ENCODE measurements at places on chromosomes 4 and X.

DNA sequence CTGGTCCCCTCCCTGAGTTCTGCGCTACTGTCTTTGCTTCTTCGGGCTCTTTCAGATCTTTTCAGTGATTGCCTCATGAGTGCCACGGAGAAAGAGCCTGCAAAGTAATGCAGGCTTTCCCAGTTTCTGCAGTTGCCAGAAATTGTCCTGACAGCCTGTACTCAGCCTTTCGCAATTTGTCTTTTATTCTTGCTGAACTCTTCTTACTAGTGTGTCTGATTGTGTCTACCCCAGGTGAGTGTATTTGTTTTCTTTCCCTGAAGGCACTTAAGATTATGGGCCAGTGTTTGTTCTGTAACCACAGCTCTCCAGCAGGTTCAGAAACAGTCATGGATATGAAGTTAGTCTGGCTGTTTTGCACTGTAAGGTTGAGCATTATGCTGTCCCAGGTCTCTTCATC lies 47.1 kb downstream of the FAM193A start:
- DNase-seq: no peak

GRCh38 chr4:3248811-3249661 lies at the start of gene MSANTD1:
Gene MSANTD1 (plus strand): TSS chr4:3249159. CDS start chr4:3249223, 64 bp downstream.
- DNase-seq: peak; percentile 37

- no peak for DNase-seq
Measured at GRCh38 chr4:56937262-56937661, 29.6 kb downstream of the REST start.

DNA sequence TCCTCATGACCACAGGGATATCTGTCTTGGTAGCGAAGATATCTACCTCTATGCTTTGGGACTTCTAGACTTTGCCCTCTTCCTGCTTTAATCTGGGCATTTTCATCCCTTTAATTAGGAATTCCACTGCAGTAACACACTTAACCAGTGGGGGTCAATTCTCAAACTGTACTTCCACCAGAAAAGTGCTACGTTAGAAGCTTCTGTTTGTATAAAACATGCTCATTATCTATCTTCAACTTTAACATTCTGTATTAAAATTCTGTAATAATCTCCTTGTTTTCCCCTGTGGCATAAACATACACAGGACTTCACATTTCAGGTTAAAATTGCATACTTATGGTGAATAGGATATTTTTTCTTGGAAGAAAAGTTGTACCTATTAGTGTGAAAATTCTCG lies 105.6 kb downstream of the AMMECR1 start:
- no peak for DNase-seq

GRCh38 chr4:145230726-145231125 lies 50.3 kb upstream of the OTUD4 start:
- DNase-seq: no peak

DNA sequence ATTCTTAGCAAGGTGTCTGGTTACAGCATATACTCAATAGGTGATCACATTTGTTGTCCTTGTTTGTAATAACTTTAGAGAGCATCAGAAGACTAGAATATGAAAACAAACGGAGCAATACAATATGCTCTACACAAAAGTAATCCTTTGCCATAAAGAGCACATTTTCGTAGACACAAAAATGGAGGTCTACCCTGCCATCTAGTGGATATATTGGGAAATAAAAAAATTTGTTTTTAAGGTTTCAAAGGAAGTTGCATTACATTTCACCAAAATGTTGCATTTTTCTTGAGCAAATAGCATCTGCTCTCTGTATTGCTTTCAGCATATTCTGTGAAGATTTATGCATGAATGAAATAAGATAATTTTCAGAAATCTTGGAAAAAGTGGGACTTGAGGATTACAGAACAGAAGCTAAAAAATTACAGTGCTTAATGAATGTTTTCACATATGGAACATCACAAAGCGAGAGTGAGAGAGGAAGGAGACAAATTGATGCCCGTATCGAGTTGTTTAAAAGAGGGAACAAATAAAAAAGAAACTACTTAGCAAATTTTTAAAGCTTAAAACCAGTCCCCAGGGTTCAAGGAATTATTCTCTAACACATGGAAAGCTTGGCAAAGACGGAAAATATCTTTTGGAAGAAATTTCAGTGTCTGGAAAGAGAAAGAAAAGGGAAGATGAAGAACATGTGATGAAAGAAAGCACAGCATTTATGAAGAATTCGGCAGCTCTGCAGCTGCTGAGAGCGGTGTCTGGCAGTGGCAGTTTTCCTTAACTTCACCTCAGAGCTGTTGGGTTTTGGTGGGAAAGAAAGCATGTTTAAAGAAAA lies 390.1 kb downstream of the ANKRD50 start:
- no peak for DNase-seq

- DNase-seq: no peak
Measured at GRCh38 chrX:87299563-87300160, 217.9 kb upstream of the KLHL4 start.

- DNase-seq: peak; percentile 3
Measured at GRCh38 chr4:11720292-11720691, 291.6 kb upstream of the HS3ST1 start.

DNA sequence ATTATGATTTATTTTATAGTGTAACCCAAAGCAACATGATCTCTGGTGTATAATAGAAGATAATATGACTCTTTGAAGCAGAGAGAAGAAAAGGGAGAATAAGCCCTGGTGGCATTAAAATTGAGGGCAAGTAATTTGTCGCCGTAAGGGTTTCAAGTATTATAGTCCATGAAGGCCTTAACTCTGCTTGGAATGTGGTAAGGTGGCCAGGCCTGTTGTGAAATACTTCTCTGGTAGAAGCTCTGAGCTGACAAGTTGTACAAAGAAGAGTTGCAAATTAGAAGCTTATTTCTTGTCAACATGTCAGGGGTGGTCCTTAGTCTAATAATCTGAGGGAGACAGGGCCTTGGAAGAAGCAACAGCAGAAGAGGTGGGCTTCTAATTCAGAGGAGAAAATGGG lies 151.7 kb upstream of the HHIP start:
- no peak for DNase-seq

- no peak for DNase-seq
Measured at GRCh38 chr4:38092701-38093100, 132.5 kb downstream of the PTTG2 start.

GRCh38 chrX:118383120-118383519 lies 37.2 kb downstream of the WDR44 start:
- DNase-seq: no peak

DNA sequence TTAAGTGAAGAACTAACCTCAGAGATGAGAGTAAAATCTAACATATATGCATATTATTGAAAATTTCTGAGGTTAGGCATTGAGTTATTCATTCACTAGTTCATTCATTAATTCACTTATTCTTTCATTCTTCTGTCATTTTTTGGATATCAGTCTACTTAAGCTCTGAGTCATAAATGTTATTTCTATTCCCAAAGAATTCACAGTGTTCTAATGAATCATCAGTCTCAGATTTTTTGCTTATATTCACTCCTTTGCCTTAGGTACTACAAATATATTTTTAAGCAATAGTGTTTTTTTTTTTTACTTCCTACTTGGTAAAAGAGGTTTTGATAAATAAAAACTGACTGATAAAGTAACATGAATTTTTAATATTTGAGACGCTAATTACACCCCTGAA lies 95.2 kb upstream of the DKK2 start:
- no peak for DNase-seq

- no peak for DNase-seq
Measured at GRCh38 chr4:25457053-25457715, 80.1 kb downstream of the ANAPC4 start.

- DNase-seq: peak; percentile 15
Measured at GRCh38 chr4:96786306-96786705, 946.4 kb downstream of the PDHA2 start.

DNA sequence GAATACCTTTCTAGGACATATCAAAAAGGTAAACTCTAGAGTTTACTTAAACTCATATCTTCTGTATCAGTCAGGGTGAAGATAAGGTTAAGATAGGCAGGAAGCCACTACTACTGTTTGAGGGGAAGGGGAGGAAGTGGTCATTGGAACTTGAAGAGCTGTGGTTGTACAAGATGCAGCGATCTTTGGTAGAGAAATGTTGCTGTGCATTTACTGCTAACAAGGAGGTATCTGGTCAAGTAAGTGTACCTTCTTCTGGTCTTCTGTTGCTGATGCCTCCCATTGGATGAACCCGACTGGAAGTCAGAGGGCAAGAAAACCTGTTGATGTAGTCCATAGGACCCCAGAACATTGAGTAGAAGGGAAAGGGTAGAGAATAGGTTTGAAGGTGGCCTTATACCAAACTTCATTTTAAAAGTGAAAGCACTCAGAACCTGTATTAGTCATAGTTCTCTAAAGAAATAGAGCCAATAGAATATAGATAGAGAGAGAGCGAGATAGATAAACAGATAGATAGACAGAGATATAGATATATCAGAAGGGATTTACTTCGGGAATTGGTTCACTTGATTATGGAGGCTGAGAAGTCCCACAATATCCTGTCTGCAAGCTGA lies 47.9 kb upstream of the TSPAN5 start:
- no peak for DNase-seq

- no peak for DNase-seq
Measured at GRCh38 chr4:150116506-150116905, 38.3 kb downstream of the DCLK2 start.

DNA sequence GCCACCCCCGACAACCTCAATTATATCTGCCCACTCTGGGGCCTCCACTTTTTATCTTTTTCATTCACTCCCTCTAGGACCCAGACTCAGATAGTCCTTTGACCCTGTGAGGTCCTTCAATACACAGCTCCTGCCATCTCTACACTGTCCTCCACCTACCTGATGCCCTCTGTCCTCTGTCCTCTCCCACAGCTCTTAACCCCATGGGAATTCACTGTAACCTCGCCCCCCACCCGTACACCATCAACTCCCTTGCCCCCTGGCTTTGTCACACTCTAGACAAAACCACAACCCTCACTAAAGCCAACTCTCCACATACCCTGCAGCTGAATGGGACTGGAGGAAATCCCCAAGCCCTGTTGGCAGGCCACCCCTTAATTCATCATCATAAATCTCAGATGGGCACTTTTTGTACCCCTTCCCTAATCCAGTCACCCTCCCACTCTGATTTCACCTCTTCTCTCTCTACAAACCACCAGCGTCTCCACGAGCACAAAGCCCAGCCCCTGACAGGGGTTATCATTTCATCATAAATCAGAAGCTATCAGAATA lies 52.3 kb upstream of the ENPP6 start:
- no peak for DNase-seq

- DNase-seq: no peak
Measured at GRCh38 chrX:38061335-38061734, 55.0 kb downstream of the SYTL5 start.

DNA sequence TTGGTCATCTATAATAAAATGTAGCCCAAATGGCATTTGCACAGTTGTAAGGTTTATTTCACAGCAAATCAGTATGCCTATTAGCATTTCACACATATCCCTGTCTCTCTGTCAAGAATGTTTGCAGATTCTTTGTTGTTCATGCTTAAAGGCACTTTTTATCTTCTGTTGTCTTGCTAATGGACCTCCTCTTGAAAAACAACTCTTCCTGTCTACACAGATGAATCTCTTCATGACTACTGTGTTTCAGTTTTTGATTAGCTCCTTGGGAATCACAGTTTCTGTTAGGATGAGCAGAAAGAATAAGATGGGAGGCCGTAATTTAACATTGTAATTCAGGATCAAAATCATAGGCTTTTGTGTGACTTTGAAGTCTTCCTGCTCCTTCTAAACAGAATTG lies 35.5 kb upstream of the SLC4A4 start:
- DNase-seq: no peak

DNA sequence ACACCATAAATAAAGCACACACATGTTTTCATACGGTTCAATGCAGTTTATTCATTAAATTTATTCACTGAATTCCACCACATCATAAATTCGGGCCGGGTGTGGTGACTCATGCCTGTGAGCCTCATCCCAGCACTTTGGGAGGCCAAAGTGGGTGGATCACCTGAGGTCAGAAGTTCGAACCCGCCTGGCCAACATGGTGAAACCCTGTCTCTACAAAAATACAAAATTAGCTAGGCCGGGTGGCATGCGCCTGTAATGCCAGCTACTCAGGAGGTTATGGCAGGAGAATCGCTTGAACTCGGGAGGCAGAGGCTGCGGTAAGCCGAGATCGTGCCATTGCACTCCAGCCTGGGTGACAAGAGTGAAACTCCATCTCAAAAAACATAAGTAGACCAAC lies 131.6 kb downstream of the PDS5A start:
- DNase-seq: no peak

DNA sequence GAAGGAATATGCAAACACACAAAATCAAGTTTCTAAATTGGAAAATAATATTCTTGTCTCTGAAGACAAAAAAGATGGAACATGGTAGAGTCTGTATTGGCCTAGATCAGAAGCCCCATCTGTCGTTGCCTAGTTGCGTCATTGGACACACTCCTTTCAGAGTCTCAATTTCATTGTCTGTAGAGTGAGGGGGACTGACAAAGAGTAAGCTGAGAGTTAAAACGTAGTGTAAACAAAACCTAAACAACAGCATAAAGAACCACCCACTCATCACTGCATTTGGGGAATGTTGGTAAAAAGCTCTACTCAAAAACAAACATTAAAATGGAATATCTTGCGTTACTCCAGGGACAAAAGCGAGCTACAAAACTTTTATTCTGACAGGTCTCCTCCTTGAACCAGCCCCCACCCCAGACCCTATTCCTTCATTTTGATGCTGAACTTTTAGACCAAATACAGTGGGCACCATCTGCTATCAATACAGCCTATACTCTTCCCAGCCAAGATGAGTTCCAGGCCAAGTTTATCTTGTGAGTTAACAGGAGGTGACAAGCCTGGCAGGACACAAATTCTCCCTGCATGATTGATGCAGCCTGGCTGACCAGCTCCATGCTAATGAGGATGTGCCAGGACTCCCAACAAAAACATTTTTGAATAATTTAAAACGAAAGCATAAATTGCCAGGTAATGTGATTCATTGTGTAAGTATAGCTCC lies 125.2 kb downstream of the COL25A1 start:
- DNase-seq: no peak

- no peak for DNase-seq
Measured at GRCh38 chrX:48520455-48520854, 1.2 kb upstream of the EBP start.

- no peak for DNase-seq
Measured at GRCh38 chr4:22814906-22815305, 122.2 kb downstream of the GBA3 start.

DNA sequence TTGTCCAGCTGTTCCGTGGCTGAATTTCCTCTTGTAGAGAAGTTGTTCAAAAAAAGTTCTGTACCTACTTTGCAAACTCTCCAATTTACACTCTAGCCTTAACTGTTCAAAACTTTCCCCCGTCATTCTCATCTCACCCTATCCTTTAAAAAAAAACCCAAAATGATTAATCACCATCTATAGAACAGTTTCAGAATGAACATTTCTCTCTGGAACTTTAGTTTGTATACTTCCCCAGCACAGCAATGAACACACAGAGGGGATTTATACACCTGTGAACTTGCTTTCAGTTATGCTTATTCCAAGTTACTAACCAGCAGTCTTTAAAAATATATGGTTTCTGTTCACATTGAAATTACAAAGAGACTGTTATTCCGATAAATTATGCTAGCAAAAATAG lies 1.2 kb downstream of the GEMIN8 start:
- DNase-seq: no peak

- DNase-seq: no peak
Measured at GRCh38 chrX:68086709-68087108, 346.6 kb downstream of the OPHN1 start.
